Activated CD8-positive, alpha-beta memory T cell treated with anti-CD3 and anti-CD28 coated beads for 4 hours (primary cell): ENCODE measurements at places on chromosomes 1 and 21.
A peak's percentile ranks its signal among the peaks of the same experiment; 100 is the strongest.

GRCh38 chr1:85087659-85088407 lies 39.5 kb upstream of the MCOLN3 start:
- DNase-seq: no peak

GRCh38 chr21:31340942-31341487 lies 3.0 kb downstream of the TIAM1 start:
- no peak for DNase-seq

GRCh38 chr21:45590246-45590725 lies 48.0 kb upstream of the SLC19A1 start:
- peak; percentile 57 for DNase-seq

DNA sequence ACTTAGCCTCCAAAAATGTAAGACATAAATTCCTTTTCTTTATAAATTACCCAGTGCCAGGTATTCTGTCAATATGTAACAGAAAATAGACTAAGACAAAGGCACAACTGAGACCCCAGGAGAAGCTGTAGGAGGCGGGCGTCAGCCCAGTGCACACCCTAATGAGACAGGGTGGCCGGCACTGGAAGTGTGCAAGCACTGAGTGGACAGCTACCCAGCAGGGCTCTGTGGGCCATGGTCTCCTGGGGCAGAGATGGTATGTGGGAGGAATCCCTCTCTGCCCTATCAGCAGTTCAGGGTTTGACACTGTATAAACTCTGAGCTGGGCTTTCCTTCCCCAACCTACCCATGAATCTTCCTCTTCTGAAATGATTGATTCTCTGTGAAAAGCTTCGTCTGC lies 139.5 kb downstream of the GLIS1 start:
- no peak for DNase-seq
